Small intestine (tissue), 16 donors: ENCODE measurements at places on chromosomes 2 and 18. TPM values are rescaled to one million over a fixed set of nuclear protein-coding genes. Genes with fewer than 3 reads are reported as not detected.

The FAM237A gene
- polyA plus RNA-seq: not detected

The DES gene
- 35.4 TPM for polyA plus RNA-seq

The SDC1 gene
- 77.7 TPM for polyA plus RNA-seq

The PIKFYVE gene
- 17.3 TPM for polyA plus RNA-seq

The RBM43 gene
- 4.0 TPM for polyA plus RNA-seq

The SATB2 gene
- polyA plus RNA-seq: 1.8 TPM

The CBLN2 gene
- 5.4 TPM for polyA plus RNA-seq

The SLC4A3 gene
- polyA plus RNA-seq: 1.0 TPM

The C1GALT1C1L gene
- polyA plus RNA-seq: not detected

The UBXN2A gene
- 12.0 TPM for polyA plus RNA-seq

The NPHP1 gene
- polyA plus RNA-seq: 1.7 TPM

The NDC80 gene
- 0.89 TPM for polyA plus RNA-seq

The C1QL2 gene
- polyA plus RNA-seq: not detected

The ST6GAL2 gene
- polyA plus RNA-seq: not detected

The CCL20 gene
- polyA plus RNA-seq: 15.9 TPM

The OXER1 gene
- polyA plus RNA-seq: 40.3 TPM

The TTC39C gene
- 6.9 TPM for polyA plus RNA-seq

The GALR1 gene
- 0.01 TPM for polyA plus RNA-seq

The C2orf72 gene
- polyA plus RNA-seq: 7.6 TPM

The ADAM23 gene
- polyA plus RNA-seq: 0.27 TPM

The KCNG2 gene
- not detected for polyA plus RNA-seq

The RTKN gene
- polyA plus RNA-seq: 78.7 TPM

The UGT1A9 gene
- not detected for polyA plus RNA-seq

The PLGLB2 gene
- polyA plus RNA-seq: 1.1 TPM

The SLC19A3 gene
- 4.0 TPM for polyA plus RNA-seq

The RAMP1 gene
- 155 TPM for polyA plus RNA-seq

The ZNF396 gene
- 2.8 TPM for polyA plus RNA-seq

The ACMSD gene
- not detected for polyA plus RNA-seq

The RPRM gene
- polyA plus RNA-seq: 0.13 TPM

The PHLPP1 gene
- 5.4 TPM for polyA plus RNA-seq

The SMAD7 gene
- 64.1 TPM for polyA plus RNA-seq

The TEX44 gene
- polyA plus RNA-seq: not detected

The DSC3 gene
- polyA plus RNA-seq: 0.27 TPM

The RGPD6 gene
- 10.5 TPM for polyA plus RNA-seq

The ITPRIPL1 gene
- polyA plus RNA-seq: 0.27 TPM

The ESCO1 gene
- 9.4 TPM for polyA plus RNA-seq

The EMILIN1 gene
- polyA plus RNA-seq: 23.0 TPM

The LOXHD1 gene
- polyA plus RNA-seq: not detected

The VSNL1 gene
- 0.16 TPM for polyA plus RNA-seq

The TMEM182 gene
- 0.67 TPM for polyA plus RNA-seq

The CRACDL gene
- polyA plus RNA-seq: 4.6 TPM

The SERPINB3 gene
- 0.06 TPM for polyA plus RNA-seq

The RAPGEF4 gene
- 7.2 TPM for polyA plus RNA-seq

The DAPL1 gene
- 2.7 TPM for polyA plus RNA-seq

The FEV gene
- polyA plus RNA-seq: 2.9 TPM

The KCNJ13 gene
- 55.9 TPM for polyA plus RNA-seq

The LAMA1 gene
- 0.58 TPM for polyA plus RNA-seq

The OR6B2 gene
- polyA plus RNA-seq: not detected

The LDAH gene
- 32.1 TPM for polyA plus RNA-seq
